Dermis microvascular lymphatic vessel endothelial cell (primary cell): ENCODE measurements at places on chromosomes 6 and 20. TPM values are rescaled to one million over a fixed set of nuclear protein-coding genes. Genes with fewer than 3 reads are reported as not detected.

Gene LAMA4
- 497 and 606 TPM in 2 replicates for total RNA-seq

Gene SLC22A2
- not detected in 2 replicates for total RNA-seq

Gene C6orf15
- total RNA-seq = not detected in 2 replicates

Gene UBR2
- total RNA-seq = 22.5 and 22.9 TPM in 2 replicates

Gene BPIFA1
- total RNA-seq = not detected in 2 replicates

Gene VNN1
- total RNA-seq = under 0.01 TPM in 1 of 2 replicates, not detected in the other

Gene DLGAP4
- total RNA-seq = 7.8 and 19.5 TPM in 2 replicates

Gene MUC21
- not detected in 2 replicates for total RNA-seq

Gene PRSS35
- total RNA-seq = not detected in 2 replicates

Gene MEP1A
- total RNA-seq = not detected in 2 replicates

Gene NKX2-4
- total RNA-seq = not detected in 2 replicates

Gene HLA-DMB
- total RNA-seq = 0.25 and 0.51 TPM in 2 replicates

Gene SNAI1
- total RNA-seq = 1.0 and 1.6 TPM in 2 replicates

Gene TAAR8
- not detected in 2 replicates for total RNA-seq

Gene PABPC1L
- 0.64 and 1.3 TPM in 2 replicates for total RNA-seq

Gene BPI
- total RNA-seq = not detected in 2 replicates

Gene PLCB1
- total RNA-seq = 10.9 and 13.1 TPM in 2 replicates

Gene MUC22
- total RNA-seq = not detected in 2 replicates

Gene TAAR6
- not detected in 2 replicates for total RNA-seq

Gene CCR6
- not detected in 2 replicates for total RNA-seq
